PC-3 (cell line): ENCODE measurements at places on chromosomes 11 and 22.

GRCh38 chr11:111981270-111981669 is 43.9 kb upstream of the DLAT start:
- DNase-seq: no peak

DNA sequence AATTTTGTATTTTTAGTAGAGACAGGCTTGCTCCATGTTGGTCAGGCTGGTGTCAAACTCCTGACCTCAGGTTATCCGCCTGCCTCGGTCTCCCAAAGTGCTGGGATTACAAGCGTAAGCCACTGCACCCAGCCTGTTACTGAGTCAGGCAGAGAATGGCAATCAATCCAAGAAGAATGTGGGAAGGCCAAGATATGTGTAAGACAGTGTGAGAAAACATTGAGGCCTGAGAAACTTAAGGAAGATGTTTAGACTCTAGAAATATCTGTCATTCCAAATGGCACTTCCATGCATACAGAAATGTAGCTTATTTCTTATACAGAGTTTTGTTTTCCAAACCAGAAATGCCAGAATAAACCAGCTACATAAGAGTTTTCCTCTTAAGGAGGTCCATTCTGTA is 248.5 kb downstream of the ETS1 start:
- DNase-seq: no peak

DNA sequence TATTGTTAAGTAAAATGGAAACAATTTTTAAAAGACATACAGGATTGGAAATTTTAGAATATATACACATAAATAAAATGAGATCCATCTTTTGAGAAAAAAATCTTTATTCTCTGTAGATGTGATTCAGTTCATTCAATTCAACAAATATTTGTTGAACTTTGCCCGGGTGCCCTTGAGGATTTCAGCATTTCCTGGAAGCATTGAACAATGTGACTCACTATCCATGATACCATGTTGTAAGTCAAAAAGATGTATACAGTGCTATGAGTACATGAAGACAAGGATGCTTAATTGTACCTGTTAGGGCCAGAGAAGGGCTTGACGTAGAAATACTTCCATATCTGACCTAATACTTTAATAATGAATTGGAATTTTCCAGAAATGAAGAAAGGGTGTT is 353.7 kb downstream of the METTL15 start:
- DNase-seq: peak; percentile 53

GRCh38 chr11:131108760-131109159 is 192.5 kb upstream of the SNX19 start:
- DNase-seq: peak; percentile 39

GRCh38 chr22:25563761-25564319 is 635 bp upstream of the GRK3 start:
- no peak for DNase-seq

- no peak for DNase-seq
These were observed 5.6 kb downstream of the ALX4 start for GRCh38 chr11:44304091-44305025.

DNA sequence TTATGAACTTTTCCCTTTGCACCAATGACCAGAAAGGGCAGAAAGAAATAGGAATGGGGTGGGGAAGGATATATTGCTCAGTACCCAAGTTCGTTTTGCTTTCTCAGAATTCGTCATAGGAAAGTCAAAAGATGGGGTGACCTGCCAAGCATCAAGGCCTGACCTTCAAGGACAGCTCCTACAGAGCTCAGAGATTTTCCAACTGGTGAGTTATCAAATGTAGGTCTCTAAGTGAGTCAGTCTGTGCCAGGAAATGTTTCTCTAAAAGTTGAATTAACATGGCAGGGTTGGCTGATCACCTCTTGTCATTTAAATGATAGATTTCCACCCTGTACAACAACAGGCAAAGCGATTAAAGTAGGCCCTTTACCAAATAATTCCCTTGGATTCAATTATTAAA is 307.2 kb downstream of the CADM1 start:
- DNase-seq: no peak

- no peak for DNase-seq
These were observed 3.4 kb downstream of the EHBP1L1 start for GRCh38 chr11:65579291-65579690.
